Ascending aorta (tissue), 2 donors: ENCODE measurements at places on chromosomes 12 and 14. TPM values are rescaled to one million over a fixed set of nuclear protein-coding genes. Genes with fewer than 3 reads are reported as not detected.

The FAM181A gene
- total RNA-seq: not detected

The SLC8A3 gene
- total RNA-seq: not detected

The NID2 gene
- 12.2 TPM for total RNA-seq

DNA sequence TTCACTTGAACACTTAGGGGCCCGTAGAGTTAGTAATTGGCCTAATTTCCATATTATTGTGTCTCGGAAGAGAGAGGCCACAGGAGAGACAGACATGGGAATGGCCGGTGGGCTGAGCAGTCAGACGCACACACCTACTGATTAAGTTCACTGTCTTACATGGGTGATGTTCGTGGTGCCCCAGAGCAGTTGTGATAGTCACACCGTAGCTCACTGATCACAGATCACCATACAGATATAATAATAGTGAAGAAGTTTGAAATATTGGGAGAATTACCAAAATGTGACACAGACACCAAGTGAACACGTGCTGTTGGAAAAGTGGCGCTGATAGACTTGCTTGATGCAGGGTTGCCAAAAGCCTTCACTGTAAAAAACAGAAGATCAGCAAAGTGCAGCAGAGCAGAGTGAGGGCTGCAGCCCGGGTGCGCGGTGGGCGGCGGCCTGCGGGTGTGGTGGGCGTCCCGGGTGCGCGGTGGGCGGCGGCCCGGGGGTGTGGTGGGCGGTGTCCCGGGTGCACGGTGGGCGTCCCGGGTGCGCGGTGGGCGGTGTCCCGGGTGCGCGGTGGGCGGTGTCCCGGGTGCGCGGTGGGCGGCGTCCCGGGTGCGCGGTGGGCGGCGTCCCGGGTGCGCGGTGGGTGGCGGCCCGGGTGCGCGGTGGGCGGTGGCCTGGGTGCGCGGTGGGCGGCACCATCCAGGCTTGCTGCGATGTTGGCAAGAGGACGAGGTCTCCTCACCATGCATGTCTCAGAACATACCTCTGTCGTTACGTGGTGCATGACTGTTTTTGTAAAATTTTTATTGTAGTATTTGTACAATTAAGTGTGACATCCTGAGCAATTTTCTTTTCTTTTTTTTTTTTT, 34.3 kb upstream of the TEX22 start:
- no peak for DNase-seq

- no peak for DNase-seq
Measured at GRCh38 chr12:122067548-122067947, 11.0 kb upstream of the MLXIP start.

DNA sequence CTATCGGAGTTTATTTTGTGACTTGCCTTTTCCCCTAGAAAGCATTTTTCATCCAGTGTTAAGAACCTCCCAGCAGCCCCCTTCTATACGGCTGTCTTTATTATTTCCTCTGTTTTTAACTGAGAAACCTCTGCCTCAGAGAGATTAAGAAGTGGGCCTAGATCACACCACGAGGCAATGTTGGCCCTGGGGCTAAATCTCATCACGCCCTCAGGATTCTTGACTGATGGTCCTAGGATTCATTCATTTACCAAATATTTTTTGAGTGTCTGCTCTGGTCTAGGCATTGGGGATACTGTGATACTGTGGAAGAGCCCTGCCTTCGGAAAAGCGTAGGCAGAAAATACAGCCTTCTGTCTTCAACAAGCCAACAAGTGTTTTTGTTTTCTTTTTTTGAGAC, 42.1 kb downstream of the C14orf132 start:
- no peak for DNase-seq

- DNase-seq: no peak
Measured at GRCh38 chr12:108298761-108299275, 40.3 kb downstream of the CMKLR1 start.

DNA sequence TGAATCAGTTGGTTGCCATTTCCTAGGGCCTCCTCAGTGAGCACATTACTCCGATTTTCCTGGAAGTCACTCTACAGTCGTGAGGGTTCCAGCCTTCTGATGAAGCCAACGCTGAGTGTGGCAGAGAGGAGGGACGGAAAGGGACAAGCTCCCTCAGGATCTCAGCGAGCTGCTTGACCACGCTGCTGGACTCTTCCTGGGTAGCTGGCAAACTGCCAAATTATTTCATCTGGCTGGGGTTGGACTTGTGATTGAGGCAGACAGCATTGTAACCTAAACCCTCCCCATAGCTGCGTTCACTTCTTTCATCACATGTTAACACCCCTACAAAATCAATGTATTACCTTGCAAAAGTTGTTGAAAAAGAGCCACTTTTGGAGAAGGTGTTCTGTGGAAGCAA, 69.6 kb upstream of the CHST11 start:
- no peak for DNase-seq
